ENCODE measurements at places on chromosomes 11 and 22.

DNA sequence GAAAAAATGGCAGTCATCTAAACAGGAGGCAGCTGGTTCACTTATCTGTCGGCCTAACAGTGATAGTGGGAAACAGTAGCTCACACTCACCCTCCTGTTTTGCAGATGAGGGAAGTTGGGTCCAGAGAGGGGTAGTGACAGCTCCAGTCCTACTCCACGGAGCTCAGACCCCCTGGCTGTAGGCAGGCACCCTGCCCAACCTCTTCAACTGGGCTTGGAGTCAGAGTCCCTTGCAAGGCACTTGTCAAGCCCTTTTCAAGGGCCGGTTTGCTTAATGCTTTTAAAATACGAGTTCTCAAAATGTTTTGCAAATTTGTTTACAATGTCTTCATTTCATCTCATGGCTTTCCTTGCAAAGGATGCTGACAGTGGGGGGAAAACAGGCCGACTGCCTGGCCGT lies 75.1 kb downstream of the BMAL1 start:
- DNase-seq, result no peak

DNA sequence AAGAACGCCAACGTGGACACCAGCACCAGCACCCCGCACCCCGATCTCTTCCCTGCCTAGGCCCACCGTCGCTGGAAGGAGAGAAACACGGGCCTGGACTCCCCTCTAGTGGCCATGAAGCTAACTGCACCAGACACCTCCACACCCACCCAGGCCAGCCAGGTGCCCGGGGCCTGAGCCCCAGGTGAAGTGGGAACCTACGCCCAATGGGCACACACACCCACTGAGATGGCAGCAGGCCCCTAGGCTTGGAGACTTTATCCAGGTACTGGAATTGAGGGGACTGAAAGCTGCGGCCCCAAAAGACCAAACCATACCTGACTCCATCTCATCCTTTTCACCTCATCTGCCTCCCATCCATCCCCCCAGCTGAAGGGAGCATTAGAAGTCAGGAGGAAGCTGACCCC lies 81.0 kb downstream of the BUD13 start:
- DNase-seq, result peak; percentile 31

DNA sequence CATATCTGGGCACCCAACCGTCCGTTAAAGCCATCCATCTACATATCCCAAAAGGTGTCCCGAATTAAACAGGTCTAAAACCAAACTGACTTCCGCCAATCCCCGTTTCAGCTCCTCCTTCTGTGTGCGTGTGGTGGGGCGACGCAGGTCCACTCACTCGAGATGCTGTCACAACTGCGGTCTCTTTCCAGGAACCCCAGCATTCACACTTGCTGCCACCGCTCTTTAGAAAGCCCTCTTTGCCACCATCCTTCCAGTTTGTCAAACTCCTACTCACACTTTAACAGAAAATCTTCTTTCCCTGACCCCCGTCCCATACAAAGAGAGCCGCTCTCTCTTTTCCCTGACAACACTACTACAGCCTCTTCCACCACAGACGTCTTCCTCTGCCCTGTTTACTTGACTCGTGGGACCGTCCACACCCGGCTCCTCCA lies 467 bp downstream of the ESS2 start:
- DNase-seq, result no peak

DNA sequence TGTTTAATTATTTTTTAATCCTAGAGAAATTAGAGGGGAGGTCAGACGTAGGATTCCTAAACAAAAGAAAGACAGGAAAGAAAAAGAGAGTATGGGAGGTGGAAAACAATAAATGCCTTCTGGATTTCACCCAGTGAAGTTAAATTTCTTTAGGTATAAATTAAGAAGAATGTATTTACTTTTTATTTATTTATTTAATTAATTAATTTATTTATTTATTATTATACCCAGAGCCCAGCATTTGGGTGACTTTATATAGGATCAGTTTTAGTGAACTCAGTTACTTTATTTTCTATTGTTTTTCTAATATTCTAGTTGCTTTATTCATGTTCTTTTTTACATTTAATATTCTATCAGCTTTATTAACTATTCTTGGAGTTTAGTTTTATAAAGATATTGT lies 551.8 kb downstream of the LUZP2 start:
- DNase-seq, result no peak

- DNase-seq, result no peak
Observed at GRCh38 chr11:8327761-8328192, 64.1 kb upstream of the LMO1 start.

DNA sequence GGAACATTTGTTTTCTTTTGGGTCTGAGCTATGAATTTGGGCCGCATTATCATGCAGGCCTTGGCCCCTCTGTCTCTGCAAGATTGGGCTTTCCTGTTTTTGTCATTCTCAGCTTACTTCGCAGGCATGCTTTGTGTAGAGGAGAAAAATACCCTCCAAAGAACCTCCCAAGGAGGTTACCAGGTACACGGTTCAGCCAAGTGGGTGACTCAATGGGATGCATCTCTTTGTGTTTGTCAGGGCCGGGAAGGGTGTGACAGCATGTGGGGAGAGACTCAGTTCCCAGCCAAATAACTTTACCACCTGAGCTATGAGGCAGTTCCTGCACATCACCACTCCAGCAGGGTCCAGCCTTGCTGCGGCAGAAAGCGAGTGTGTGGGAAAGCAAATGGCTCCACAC lies 47.8 kb upstream of the CLDN5 start:
- no peak for DNase-seq

GRCh38 chr11:120334332-120334731 lies 1.9 kb upstream of the ARHGEF12 start:
- no peak for DNase-seq

DNA sequence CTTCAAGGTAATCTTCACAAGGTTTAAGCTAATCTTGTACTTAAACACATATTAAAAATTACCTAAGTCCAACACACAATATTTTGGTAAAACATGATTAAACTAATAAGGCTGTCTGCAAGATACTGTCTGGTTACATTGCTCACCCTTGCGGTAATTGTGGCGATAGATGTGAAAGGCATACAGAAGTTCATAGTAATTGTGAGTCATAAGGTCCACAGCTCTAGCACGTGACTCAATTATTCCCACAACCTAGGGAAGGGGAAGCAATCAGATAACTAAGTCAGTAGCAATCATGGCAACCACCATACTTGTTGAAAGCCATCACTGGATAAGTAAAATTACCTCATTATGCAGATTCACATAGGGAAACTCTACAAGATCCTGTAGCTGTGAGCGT lies 30.5 kb upstream of the FNBP4 start:
- peak; percentile 75 for DNase-seq

DNA sequence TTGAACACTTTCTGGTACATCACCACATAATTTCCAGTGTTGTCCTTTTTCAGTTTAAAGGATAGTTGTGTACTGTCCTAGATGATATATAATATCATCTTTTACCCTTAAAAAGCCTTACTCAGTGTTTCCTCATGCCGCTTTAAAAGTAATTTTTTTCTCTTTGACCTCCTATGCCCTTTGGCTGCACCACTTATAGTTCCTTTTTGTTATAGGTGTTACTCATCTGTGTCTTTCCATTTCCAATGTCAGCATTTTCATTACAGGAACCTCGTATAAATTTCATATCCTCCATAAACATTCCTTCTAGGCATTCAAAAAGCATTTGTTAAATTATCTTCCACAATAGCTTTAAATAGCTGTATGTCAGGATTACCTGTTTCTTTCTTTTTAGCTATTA lies 40.8 kb downstream of the USP47 start:
- DNase-seq, result no peak

DNA sequence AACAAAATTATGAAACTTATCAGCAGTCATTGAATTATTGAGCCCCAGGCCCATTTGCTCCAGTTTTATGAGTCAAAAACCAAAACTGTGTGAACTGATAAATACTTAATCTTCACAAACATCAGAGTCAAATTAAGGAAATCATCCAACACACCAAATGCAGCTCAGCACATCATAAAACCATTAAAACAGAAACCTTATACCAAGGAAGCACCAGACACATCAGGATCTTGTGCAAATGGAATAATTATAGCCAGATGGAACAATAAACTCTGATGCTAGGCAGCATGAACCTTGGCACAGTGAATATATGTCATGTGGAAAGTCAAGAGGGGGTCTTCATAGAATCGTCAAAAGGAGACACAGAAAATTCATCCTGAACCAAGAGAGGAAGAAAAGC lies 410.7 kb upstream of the API5 start:
- no peak for DNase-seq

- no peak for DNase-seq
Observed at GRCh38 chr22:28034760-28035401, 115.8 kb upstream of the PITPNB start.

- no peak for DNase-seq
Observed at GRCh38 chr11:29023761-29024160, 915.6 kb downstream of the METTL15 start.
